Tibial nerve (tissue), 4 donors: ENCODE measurements at places on chromosomes 13 and 19.
A peak's percentile ranks its signal among the peaks of the same experiment; 100 is the strongest.

GRCh38 chr13:91312324-91312723, 35.2 kb upstream of the MIR17HG start:
- no peak for DNase-seq

DNA sequence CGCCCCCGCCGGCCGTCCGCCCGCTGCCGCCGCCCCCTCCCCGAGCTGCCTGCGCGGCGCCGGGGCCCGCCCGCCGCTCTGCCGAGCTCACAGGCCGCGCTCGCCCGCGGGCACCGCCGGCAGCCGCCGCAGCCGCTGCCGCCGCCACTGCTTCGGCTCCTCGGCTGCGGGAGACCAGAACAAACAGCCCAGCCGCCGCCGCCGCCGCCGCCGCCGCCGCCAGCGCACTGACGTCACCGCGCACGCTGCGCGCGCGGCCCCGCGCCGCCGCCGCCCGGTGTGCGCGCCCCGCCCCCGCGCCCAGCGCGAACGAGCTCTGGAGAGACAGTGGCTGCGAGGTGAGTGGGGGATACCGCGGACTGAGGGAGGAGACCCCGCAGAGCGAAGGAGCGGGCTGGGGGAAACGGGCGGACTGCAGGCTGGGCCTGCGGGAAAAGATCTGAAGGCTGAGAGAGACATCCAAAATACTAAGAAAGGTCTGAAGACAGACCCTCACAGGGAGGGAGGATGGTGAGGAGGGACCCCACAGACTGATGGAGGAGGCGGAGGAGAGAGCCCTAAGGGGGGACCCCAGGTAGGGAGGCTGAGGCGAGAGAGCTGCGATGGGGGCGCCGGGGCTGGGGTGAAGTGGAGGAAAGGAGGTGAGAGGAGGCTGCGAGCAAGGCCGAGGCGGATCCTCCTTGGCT, at the start of gene BRD4:
Gene BRD4 (minus strand): TSS at position 229 of the 686 bp plus-strand sequence. CDS start 59,440 bp downstream, outside the sequence.
- DNase-seq: peak; percentile 47

- no peak for DNase-seq
Observed at GRCh38 chr13:76619631-76620030, 266.6 kb downstream of the KCTD12 start.

- no peak for DNase-seq
Observed at GRCh38 chr13:83423381-83423780, 458.9 kb downstream of the SLITRK1 start.

DNA sequence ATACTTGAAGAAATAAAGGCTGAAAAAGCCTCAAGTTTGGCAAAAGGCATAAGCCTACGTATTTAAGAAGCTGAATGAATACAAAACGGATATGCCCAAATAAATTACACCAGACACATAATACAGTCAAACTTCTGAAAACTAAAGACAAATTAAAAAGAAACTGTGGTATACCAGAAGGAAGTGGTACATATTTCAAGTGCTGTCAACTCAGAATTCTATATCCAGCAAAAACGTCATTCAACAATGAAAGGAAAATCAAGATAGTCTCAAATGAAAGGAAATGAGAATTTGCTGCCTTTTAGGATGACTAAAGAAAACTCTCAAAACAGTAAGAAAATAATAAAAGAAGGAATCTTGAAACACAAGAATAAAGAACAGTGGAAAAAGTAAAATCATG, 69.5 kb downstream of the POLR1D start:
- DNase-seq: no peak

DNA sequence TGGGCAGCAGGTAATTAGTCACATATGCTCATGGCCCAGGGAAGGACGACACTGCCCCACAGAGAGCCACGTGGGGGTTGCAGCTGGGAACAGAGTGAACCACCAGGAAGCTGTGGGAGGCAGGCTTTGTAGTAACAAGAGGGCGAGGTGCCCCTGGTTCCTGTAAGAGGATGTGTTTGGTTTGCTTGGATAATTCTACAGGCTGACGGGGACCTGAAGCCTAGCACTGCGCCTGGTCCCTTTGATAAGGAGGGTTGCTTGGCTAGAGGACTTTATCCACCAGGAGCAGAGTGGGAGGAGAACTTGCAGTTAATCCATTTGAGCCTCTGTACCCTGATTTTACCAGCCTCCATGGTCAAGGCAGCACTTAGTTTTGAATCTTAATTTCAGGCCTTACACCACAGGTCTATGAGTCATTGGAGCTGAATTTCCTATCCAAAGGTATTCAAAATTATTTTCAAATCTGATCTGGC, 67.4 kb upstream of the CLDN10 start:
- DNase-seq: no peak

- DNase-seq: no peak
Observed at GRCh38 chr13:34164582-34164981, 346.6 kb downstream of the RFC3 start.

GRCh38 chr19:7699003-7699402, 2.9 kb downstream of the FCER2 start:
- DNase-seq: no peak

- DNase-seq: no peak
Observed at GRCh38 chr19:31334101-31334848, 15.0 kb downstream of the TSHZ3 start.

DNA sequence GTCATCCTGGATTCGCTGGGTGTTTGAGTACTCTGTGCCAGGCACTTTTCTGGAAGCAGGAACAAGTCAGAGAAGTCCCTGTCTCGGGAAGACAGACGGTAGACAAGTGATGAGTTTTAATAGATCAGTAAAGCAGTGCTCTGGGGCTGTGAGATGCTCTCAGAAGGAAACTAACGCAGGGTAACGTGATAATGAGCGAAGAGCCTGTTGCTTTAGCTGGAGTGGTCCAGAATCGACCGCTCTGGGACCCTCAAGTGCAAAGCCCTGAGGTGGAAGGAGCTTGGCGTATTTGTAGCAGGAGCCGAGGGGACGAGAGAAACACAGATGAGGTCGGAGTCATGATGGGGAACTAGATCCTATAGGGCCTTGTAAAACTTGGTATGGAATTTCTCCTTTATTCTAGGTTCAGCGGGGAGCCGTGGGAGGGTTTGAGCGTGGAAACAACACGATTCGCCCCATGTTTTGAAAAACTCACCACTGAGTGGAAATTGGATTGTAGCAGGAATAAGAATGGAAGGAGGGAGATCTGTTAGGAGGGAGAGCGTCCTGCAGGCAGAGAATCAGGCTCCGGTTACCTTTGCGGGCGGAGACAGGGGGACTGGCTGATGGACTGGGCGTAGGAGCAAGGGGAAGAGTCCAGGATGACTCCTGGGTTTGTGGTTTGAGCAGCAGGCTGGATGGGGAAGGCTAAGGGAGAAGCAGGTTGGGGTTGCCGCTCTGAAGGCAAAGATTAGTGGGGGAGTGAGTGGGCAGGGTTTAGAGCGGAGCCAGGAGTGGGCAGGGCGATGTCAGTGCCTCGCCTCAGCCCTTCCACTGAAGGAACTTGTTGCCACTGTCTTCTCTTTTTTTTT, 763 bp downstream of the POLD1 start:
- DNase-seq: no peak

DNA sequence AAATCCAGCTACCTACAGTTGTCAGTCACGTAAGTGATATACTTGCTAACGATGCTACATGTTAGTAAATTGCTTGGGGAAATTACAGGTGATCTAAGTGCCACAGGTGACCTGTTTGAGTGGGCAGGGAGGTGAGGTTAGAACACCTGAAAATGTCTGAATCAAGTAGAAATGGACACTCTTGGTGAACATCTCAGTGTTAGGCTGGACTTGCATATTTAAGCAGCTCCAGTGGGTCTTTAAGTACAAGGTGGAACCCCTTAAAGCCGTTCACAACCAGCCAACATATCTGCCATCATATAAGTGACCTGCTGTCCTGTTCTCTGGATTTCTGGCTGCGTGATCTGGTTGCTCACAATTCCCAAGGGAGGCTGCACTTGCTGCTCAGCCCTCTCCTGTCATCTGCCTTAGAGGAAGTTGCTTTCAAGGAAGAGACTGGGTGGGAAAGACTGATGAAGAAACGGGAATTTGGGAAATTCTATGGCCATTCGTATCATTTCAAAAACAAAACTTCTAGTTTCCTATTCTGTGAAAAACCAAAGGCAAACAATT, 244.0 kb downstream of the DCLK1 start:
- DNase-seq: no peak

GRCh38 chr19:45448887-45449299, 18.9 kb upstream of the FOSB start:
- DNase-seq: no peak

DNA sequence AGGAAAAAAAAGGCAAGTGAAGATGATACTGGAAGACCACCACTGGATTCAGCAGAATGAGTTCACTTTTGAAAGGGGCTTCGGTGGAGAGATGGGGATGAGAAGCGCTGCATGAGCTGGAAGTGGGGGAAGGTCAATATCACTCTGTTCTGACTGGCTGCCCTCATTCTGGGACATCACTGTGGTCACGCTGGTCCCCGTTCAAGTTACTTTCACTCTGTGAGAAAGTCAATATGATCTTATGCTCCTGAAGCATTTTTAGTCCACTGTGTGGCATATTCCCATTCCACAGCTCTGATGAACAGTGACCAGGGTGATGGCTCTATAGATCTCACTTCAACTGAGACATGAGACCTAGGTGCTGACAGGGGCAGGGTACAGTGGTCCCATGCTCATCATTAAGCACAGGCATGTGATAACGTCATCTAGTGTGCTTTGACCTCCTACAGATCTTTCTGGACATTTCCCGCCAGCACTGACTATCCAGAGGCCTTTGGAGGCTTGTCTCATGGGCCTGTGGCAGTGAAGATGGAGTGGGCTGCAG, 40.2 kb upstream of the GPR183 start:
- DNase-seq: no peak

DNA sequence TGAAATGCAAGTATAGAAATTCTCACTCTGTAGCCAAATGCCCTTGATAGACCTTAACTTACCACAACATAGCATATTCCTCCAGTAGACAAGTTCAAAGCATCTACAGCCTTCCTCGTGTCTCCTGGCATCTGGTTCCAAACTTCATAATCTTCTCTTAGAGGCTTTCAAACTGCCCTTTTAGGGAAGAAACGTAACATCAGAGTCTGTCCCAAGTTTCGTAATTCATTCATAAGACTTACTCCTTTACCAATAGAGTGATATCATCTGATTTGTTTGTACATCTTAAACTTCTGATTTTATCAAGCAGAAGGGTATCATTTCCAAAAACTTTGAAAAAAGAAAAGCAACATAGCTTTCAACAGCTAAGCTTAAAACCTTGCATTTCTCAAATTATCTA, 137.4 kb downstream of the SPRY2 start:
- no peak for DNase-seq
